ENCODE measurements at places on chromosomes 3 and 15.

GRCh38 chr3:133410191-133410892 is 10.5 kb downstream of the BFSP2 start:
- DNase-seq, result no peak

DNA sequence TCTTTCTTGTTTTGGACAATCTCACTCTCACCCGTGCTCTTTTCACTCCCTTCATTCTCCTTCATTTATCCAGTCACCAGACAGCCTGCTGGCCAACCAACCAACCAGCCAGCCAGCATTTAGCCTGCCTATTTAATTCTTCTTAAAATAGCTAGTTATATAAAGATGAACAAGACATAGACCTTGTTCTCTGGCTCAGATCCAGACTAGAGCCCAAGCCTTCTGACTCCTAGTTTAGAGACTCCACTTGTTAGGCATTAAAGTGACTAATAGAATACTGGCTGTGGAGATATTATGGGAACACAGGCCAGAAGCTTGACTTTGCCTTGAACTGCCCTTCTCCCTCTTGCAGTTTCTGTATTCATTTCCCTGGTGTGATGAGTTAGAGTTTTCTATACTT is 215.3 kb upstream of the THRB start:
- DNase-seq, result no peak

GRCh38 chr15:48112242-48112641 is 8.5 kb upstream of the SLC24A5 start:
- DNase-seq, result peak; percentile 73

DNA sequence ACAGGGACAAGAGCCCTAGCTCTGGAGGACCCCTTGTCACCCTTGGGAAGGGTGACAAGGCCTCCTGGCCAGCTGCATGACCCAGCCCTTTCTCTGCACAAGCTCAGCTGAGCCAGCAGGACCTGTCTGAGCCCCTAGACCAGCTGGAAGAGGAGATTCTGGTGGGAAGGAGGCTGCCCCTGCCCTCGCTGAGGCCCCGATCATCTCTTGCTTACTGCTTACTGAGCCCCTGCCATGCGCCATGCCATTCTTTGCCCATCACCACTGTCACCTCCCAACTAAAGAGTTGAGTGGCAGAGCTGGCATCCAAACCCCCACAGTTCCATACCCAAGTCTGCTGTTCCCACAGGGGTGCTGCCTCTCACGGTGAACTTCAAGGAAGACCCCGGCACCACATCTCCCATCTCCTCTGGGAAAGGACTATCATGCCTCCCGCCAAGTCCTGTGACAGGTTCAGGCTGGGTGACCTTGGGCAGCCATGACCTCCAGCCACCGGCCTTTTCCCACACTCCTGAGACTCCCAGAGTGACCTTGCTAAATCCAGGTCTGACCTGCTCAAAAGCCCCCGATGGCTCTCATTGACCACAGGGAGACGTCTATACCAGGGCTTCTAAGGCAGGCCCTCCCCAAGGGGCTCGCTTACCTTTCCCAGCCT is 34.0 kb downstream of the ACSBG1 start:
- DNase-seq, result peak; percentile 7

GRCh38 chr3:48595526-48596121 is 495 bp upstream of the COL7A1 start:
- DNase-seq, result no peak

- no peak for DNase-seq
These were observed 436.2 kb upstream of the SUCLG2 start for GRCh38 chr3:68090571-68090970.

- no peak for DNase-seq
These were observed 228.4 kb downstream of the GREM1 start for GRCh38 chr15:32946210-32946609.

DNA sequence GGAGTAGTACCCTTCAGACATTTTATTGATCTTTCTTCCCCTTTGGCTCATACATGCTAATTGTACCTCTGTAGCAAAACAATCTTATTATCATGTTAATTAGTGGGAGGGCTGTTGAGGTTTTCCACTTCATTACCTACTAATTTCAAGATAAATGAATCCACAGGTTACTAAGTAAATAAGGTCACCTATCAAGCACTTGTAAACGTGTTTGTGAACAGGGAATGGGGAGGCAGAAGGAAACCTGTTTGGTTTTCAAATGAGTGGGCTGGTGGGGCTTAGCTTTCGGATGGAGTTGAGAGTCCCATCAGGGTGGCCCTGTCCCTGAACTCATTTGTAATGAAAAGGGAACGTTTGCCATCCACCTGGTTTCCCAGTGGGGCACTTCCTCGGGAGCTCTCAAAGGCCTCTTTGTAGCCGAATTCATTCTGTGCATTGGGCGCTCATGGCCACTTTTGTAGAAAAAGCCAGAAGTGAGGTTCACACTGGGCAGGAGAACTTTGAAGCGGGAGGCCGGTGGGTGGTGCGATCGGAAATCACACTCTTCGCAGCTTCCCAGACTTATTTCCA is 419.8 kb upstream of the NR2F2 start:
- no peak for DNase-seq

DNA sequence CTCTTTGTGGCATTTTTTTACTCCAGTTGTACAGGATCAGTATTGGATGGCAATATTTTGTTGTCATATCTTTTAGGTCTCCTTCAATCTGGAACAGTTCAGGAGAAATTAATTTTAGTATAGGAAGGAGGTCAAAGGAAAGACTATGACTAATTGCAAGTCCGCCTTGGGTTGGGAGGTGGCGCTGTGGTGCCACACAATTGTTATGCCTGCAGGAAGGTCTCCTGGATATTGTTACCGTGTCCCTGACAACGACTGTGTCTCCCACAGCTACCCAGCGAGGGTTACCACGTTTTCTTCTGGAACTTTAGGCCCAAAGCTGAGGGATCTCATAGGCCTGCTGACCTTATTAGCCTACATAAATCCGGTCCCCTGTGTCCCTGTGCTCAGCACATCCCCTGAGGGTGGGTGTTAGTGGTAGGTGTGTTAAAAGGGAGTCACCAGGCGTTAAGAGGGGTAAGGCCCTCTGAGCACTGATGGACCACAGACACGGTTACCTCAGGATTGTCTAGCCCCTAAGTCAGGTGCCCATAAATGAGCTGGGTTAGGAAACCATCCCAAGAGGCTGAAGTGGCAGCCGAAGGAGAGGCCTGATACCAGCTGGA is 31.5 kb downstream of the KCNAB1 start:
- DNase-seq, result peak; percentile 79

DNA sequence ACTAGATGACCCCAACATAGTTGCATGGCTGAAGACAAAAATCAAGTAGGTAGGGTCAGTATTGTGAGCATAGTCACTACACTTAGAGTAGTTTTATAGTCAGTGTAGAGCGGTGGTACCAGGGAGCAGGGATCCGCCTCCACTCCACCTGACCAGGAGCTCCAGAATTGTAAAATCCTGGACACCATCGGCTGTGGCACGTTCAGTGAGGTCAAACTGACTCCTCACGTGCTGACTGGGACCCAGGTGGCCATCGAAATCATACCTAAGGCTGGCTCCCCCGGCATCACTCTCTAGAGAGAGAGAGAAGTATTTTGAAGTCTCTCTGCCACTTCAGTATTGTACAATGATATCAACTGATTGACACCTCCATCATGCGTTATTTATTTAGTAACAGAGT is 59.7 kb upstream of the TAMM41 start:
- DNase-seq, result no peak

DNA sequence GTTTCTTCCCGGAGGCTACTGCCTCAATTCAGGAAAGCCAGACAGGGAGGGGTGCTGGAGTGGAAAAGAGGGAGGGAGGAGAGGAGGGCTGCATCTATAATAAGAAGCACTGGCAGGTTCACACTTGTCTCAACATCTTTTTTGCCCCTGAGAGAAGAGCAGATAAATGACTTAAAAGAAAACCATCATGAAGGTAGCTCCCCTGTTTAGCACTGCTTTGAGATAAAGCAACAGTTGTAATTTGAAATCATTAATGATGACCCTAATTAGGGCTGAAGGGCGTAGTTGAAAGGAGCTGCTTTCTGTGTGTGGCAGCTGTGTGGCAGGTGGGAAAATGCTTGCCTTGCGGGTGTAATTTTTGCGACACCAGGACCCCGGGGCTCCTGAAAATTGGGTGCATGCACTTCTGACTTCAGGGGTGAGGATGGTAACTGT is 222.8 kb upstream of the IL12A start:
- no peak for DNase-seq

DNA sequence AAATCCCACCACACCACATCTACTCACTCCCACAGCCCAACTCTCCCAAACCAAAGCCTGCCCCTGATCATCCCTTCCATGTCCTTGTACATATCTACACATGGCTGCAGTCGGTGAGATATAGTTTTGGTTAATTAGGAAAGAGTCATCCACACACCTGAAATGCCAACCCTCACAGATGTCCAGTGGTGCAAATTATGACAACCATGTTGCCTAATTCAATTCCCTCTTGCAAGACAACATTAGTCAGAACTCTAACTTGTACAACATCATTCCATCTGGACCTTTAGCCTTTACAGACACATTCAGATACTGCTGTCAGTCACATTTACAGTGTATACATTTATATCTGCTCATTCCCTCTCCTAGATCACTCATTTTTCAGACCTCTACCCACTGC is 41.2 kb downstream of the TUBGCP4 start:
- DNase-seq, result no peak

DNA sequence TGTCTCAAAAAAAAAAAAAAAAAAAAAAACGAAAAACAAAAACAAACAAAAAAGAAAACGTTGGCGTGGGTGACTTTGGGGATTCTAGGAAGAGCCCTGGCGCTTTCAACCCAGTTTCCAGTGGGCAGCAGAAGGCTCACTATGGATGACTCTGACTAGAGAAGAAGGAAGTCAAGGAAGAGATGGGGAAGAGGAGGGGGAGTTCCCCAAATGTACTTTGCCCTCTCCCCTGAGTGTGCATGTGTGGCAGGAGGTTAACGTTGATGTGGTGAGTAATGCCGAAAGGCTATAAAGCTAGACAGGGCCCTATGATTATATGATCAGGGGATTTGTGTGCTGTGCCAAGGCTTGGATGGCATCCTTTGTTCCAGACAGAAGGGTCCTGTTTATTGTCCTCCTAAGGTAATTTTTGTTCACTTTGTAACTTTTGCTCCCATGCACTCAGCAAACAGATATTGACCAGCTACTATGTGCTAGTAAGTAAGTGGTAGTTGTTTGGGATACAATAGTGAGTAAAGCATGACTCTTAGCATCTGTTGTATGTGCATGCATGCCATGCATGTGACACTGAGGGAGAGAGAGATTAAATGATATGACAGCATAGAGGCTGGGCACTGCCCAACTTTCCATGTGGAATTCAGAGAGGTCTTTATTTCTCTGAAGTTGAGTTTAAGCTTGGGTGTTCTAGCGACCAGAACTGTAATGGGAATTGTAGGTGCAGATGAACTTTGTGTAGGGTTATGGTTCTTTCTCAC is 750 bp upstream of the HHLA2 start:
- no peak for DNase-seq

- DNase-seq, result no peak
These were observed 140.9 kb downstream of the KCNMB2 start for GRCh38 chr3:178676942-178677790.

DNA sequence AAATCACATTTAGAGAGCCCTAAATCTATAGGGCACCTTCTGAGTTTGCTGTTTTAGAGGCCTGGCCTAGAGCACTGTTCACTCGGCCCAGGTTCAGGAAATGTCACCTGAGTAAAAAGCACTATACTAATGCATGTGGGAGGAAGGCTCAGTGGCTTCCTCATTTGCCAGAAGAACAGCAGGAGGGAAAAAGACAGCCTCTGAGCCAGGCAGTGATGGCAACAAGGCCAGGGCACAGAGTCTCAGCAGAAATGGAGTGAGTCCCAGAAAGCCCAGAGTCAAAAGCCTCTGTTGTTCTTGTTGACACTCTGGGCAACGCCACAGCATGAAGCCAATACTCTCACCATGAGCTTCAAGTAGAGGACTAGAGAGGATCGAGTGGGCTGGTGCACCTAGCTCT is 25.9 kb downstream of the LTF start:
- DNase-seq, result no peak
